ENCODE measurements at places on chromosomes 1 and 21.

GRCh38 chr1:39491146-39491921 lies at the start of gene BMP8A:
TSS of gene BMP8A (plus strand) at chr1:39491636. CDS start at chr1:39491992, 356 bp downstream.
- peak; percentile 40 for DNase-seq

DNA sequence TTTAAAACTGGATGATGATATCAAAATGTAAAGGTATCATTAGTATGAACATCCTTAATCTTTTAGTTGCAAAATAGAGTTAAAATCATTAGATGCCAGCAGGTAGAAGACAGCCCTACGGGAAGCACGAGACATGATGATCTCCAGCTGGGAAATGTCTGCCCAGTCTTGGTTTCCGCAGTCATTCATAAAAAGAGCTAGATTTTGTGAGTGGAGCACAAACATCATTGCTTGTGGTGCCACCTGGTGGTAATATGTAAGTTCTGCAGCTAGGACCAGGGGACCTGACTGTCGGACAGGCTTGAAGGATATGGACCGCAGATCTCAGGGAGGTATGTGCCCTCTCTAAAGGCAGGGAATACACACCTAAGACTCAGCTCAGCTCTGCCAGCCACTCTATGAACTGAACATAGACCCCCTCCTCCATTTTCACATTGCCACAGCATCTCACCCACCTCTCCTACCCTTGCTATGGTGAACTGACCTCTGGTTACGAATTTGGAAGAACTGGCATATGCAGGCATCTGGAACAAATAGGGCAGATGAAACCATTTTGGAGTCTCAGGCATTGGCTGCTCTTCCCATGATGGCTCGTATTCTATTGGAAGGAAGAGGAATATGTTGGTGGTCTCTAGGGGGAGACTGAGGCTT lies 9.2 kb downstream of the FCMR start:
- DNase-seq = no peak

DNA sequence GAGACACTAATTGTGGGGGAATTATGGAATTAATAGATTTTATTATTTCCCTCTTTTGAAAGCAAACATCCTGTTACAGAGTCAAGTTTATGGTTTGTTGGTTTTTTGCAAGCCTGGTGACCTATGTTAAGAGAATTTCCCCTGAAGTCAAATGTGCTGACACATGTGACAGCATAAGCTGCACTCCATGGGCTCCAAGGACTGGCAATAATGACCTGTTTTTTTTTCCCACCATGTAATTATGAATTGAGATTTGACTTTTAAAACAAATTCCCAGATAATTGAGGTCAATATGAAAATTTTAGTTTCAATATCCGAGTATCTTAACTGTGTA lies 242.5 kb upstream of the SGIP1 start:
- no peak for DNase-seq

DNA sequence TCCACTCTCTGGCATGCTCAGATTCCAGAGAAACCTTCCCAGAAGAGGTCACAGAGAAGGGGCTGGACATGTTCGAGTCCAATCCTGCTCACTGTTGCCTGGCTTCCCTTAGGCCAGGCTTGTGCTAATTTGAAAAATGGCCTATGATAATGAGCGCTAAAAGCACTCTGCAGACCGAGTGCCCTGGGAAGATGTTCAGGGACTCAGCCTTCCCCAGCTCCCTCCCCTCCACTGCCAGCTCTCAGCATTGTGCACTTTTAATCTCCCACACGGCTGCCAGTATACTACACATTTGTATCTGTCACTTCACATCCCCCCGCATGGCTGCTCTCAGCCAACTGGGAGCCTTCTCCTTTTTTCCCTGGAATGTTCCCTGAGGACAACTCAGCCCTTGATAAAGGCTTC lies 24.1 kb downstream of the FAM163A start:
- no peak for DNase-seq

DNA sequence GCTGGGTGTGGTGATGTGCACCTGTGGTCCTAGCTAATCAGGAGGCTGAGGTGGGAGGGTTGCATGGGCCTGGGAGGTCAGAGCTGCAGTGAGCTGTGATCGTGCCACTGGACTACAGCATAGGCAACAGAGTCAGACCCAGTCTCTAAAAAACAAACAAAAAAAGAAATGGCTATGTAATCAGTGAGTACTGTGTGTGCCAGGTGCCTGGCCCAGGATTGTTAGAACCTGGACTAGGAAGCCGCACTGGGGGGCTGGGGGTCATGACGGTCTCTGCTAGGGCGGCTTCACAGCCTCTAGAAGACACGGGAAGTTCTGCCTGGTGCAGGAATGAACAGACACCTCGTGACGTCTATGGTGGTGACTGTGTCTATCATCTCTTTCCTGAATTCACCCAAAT lies 8.5 kb downstream of the TMEM9 start:
- no peak for DNase-seq

DNA sequence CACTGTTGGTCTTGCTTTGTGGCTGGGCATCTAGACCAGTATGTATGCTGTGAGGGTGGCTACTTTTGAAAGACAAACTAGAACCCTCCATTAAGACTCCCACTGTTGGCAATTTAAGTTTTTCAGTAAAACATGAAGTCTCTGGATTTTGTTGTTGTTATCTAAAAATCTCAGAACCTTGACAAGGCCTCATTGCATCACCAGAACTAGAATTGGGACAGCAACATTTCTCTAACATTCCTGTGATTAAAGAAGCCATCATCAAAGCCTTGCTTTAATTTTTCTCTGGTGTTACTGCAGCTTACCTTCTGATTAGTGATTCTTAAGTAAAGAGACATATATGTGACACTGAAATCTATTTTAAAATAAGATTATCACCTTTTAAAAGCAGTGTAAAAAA lies 4.5 kb downstream of the TRIM67 start:
- DNase-seq = no peak

DNA sequence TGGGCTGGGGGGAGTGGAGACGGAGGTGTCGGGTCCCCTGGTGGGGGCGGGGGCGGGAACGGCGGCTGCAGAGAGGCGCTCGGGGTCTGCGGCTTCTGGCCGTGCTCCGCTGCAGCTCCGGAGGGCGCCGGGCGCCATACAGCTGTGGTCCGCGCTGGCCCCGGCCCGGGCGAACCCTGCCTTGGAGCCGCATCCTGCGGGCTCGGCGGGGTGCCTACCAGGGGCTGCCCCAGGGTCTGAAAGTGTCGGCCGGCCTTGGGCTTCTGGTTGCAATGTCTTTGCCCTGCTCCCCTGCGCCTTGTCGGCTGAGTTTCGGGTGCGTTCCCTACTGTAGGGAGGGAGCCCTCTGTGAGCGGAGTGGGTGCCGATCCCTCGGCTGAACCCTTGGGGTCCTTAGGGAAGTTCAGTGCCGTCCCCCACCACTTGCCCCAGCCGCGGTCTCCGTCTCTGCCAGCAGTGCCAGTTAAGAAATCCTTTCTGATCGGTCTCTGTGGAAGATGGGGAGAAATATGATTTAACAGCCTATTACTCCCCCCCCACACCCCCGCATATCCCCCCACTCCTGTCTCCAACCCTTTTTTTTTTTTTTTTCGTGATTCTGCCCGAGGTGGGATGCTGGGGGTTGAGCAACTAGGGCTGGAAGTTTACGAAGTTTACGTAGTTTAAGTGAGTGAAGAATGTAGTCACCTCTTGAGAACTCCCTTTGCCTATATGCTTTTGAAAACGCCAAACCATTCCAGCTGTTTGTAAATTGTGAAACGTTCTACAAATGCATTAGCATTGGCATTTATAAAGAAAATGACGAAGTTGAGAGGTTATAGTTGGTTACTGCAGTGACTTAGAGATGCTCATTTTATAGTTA lies 588 bp downstream of the NEXN start:
- no peak for DNase-seq

DNA sequence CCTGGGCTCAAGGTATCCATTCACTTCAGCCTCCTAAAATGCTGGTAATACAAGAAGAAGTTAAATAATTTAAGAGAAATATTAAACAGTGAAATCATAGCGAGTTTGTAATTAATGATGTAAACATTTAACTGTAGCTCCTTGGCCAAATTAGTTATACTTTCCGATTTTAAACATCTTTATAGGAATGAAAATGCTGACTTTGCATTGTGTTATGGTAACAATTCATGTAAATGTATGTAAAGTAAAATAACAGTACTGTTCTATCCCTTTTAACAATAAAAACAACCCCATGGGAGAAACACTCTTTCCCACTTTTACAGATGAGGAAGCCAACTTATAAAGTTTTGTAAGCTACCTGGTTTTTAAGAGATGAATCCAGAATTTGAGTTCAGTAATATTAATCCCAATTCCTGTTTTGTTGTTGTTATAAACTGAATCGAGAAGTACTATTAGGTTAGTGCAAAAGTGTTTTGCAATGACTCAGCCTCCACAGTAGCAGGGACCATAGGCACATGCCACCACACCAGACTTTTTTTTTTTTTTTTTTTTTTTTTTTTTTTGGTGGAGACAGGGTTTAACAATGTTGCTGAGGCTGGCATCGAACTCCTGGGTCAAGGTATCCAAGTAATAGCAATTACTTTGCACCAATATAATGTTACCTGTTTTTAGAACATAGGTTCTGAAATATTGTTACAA lies 1360.4 kb downstream of the BRINP3 start:
- DNase-seq = no peak

GRCh38 chr1:22878626-22879025 lies 94.0 kb downstream of the LACTBL1 start:
- no peak for DNase-seq

DNA sequence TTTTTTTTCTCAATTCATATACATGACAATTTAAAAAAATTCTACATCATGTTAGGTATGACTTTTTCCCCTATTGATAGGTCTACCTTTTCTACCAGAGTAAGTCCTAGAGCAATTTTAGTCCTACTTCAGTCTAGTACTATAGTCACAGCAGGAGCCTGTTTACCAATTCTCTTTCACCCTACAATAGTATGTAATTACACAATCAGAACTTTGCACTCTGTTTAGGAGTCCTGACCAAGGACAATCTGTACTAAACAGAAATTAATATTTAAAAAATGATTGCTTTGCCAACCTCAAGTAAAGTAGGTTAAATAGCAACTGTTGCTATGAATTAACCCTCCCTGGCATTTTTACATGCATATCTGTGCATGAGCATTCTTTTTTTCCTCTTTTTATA lies 810 bp upstream of the CYP4A11 start:
- no peak for DNase-seq

DNA sequence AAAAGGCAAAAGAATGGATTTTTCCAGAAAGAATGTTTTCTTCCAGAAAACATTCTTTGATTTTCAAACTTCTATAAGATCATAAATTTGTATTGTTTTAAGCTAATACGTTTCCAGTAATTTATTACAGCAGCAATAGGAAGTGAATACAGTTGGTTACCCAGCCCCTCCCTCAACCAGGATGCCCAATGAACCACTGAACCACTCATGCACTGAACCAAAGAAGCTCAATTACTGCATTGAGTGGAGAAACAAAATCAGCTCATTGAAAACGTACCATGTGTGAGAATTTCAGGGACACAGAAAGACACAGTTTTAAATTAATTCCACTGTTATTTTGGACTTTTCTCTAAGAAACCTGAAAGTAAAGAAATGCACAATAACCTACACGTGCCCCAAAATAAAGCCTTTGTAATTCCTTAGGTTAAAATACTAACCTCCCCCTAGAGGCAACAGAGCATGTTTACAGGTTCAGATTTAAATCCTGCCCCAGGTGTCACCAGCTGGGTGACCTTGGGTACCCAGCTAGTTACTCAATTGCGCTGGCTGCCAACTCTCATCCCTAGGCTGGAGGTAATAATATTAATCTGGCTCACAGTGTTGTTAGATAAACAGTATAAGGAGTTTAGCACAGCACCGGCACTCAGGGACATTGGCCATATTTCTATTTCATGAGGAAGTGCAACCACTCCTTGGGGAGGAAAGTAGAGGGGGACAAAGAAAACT lies 111.7 kb downstream of the NMNAT2 start:
- no peak for DNase-seq

DNA sequence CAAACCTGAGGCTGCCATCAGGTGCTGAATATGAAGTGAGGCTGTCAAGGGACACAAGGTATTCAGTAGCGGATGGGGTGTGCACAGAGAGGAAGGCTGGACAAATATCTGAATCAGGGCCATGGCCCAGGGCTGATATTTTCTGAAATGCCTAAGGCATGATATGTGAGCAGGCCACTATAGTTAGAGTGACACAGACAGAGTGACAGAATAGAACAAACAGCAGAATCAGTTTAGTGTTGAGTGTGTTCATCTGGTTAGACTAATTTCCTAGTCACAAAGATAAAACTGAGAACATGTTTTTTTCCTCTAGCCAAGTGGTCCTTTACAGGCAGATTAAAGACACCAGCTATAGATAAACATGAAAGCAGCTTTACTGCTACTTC lies 3.9 kb downstream of the OVAAL start:
- DNase-seq = no peak

All from activated T-helper 1 cell treated with anti-CD3 and anti-CD28 coated beads, Interleukin-2, amount 50 U/mL, for 16 hours (primary cell).